ENCODE measurements at places on chromosomes 13 and 19.

DNA sequence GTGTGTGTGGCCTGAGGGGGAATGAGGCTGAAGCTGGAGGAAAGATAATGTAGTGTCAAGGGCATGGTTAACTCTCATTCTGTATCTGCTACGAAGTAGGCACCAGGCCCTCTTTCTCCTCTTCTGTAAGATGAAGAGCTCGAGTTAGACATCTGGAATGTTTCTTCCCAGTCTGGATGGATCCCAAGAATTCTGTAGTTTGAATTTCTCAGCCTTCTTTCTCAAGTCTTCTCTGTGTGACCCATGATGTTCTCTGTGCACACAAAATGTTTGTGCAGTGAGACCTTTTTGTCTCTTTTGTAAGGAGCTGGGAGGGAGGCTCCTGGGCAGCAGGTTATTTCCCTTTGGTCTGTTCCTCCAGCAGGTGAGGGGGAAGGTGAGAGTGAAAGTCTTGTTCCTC, 13.7 kb downstream of the FGF9 start:
- DNase-seq, result no peak

DNA sequence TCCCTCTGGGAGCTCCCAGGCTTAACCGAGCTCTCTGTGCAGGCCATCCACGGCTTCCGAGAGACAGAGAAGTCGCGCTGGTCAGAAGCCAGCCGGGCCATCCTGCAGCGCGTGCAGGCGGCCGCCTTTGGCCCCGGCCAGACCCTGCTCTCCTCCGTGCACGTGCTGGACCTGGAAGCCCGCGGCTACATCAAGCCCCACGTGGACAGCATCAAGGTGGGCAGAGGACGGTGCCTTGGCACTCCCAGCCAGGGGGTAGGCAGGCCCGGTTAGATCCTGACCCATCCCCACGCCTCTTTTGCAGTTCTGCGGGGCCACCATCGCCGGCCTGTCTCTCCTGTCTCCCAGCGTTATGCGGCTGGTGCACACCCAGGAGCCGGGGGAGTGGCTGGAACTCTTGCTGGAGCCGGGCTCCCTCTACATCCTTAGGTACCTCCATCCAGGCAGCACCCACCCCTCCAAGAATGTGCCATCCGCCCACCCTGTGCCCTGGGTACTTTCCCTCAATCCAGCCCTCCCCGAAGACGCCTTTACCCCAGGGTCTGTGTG, 1.5 kb downstream of the PSPN start:
- no peak for DNase-seq

GRCh38 chr19:3350014-3350663, 16.2 kb upstream of the NFIC start:
- DNase-seq, result no peak

GRCh38 chr13:51206584-51206983, 15.6 kb upstream of the FAM124A start:
- no peak for DNase-seq

- DNase-seq, result no peak
Observed at GRCh38 chr19:1486720-1487575, 3.2 kb downstream of the PCSK4 start.

GRCh38 chr19:46019270-46019669, 3.6 kb downstream of the PGLYRP1 start:
- DNase-seq, result no peak

GRCh38 chr13:59721926-59722910, 441.5 kb downstream of the DIAPH3 start:
- DNase-seq, result no peak

- no peak for DNase-seq
Observed at GRCh38 chr19:47323409-47323808, 8.6 kb upstream of the C5AR2 start.

DNA sequence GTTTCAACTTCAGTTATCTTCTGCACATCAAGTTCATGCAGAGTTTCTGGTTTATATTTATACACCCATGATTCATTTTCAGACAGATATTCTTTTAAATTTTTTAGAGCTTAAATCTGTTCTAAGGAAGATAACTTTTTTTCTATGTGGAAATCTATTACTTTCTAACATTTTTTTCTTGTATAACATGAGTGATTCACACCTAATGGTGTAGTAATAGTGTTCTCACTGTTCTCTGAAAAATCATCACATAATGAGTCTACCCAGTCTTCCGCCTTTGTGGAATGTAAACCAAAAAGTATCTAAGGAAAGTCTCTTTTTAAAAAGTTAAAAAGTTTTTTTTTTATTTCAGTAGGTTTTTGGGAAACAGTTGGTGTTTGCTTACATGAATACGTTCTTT, 70.8 kb downstream of the FNDC3A start:
- DNase-seq, result no peak

GRCh38 chr13:95492044-95492801, 60.3 kb upstream of the CLDN10 start:
- no peak for DNase-seq

GRCh38 chr13:31909864-31910551, 121.6 kb upstream of the FRY start:
- no peak for DNase-seq

GRCh38 chr13:92225861-92226260, 827.4 kb downstream of the GPC5 start:
- no peak for DNase-seq

GRCh38 chr13:106551751-106552150, 16.2 kb downstream of the ARGLU1 start:
- DNase-seq, result no peak

- DNase-seq, result no peak
Observed at GRCh38 chr13:67554746-67555452, 324.8 kb upstream of the PCDH9 start.

DNA sequence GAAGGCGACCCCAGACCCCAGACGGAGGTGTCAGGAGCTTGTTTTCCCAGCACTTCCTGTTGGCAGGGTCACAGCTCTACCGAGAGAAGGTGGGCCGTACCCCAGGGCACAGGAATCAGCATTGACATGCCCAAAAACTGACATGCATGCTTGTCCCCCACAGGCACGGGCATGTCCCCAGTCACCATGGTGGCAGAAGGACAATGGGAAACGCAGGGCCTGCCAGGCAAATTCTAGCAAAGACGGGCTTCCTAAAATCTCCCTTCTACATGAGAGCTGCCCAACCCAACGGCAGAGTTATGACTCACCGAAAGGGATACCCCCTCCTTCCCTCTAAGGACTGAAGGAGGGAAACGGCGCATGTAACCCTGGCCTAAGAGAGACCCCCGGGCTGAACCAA, 18.5 kb downstream of the TSHZ3 start:
- DNase-seq, result no peak

DNA sequence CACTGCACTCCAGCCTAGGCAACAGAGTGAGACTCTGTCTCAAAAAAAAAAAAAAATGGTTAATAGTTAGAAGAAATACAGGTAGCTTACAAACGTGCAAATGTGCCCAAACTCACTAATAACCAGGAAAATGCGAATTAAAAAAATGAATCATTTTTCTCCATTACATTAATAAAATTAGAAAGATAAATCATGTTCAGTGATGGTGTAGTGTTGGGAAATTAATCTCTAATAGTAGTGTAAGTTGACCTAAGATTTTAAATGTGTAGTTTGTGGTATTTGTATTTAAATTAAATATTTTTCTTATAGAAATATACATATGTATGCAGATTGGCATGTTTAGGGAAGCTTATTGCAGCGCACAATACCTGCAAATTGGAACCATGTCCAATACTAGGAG, 57.6 kb downstream of the PCCA start:
- no peak for DNase-seq

GRCh38 chr19:34838753-34839431, 65.9 kb upstream of the ZNF599 start:
- no peak for DNase-seq

GRCh38 chr19:44955505-44956439, 592 bp downstream of the CLPTM1 start:
- no peak for DNase-seq

DNA sequence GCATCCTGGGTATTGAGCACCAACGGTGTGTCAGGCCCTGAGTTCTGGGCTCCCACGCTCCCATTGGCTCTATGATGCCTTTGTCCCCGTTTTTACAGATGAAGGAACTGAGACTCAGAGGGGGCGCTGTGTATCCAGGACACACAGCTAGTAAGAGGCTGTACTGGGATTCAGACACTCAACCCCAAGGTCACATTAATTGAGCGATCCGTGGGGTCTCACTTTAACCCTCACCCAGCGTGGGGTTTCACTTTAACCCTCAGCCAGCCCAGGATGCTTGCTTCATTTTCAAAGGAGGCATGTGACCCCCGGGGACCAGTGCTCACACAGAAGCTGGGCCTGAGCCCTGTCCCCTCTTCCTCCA, 42.6 kb downstream of the CYP4F22 start:
- DNase-seq, result peak; percentile 7

DNA sequence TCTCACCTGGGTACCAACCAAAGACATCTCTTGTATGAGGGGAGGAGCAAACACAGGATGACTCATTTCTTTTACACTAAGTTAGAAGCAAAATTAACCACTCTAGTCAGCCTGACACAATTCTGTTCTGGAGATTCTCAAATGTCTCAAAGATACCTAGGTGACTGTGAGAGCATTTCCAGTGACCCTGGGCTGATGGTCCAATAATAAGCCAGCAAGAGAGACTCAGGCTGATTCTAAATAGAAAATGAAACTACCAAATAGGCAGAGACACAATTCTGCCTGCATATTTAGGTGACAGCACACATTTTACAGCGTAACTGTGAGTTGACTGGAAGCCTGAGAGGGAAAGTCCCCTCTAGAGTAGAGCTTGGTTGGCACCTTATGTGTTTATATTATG, 16.3 kb downstream of the ZNF91 start:
- DNase-seq, result no peak

- DNase-seq, result peak; percentile 37
Observed at GRCh38 chr19:50486823-50487515, 10.3 kb upstream of the GARIN5A start.

GRCh38 chr19:53308339-53308811, 25.2 kb upstream of the ZNF845 start:
- no peak for DNase-seq

DNA sequence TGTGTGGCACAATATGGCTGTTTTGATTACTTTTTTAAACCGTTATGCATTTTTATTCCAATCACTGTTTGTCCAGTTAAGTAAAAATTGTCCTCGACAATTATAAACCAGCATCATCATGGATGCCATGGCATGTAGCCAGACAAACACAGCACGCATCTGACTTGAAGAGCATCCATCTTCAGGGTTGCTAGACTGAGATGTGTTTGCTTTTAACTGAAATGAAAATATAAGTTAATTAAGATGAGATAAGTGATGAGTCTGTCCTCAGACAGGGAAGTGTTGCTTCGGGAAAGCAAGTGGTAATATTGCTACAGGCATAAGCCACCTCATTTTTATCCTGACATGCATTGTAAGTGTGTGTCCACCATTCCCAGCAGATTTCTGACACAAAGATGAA, 92.8 kb upstream of the TPP2 start:
- DNase-seq, result no peak

GRCh38 chr13:41148419-41149283, 16.0 kb upstream of the KBTBD6 start:
- no peak for DNase-seq

- DNase-seq, result no peak
Observed at GRCh38 chr13:80716610-80717081, 375.7 kb upstream of the SPRY2 start.

DNA sequence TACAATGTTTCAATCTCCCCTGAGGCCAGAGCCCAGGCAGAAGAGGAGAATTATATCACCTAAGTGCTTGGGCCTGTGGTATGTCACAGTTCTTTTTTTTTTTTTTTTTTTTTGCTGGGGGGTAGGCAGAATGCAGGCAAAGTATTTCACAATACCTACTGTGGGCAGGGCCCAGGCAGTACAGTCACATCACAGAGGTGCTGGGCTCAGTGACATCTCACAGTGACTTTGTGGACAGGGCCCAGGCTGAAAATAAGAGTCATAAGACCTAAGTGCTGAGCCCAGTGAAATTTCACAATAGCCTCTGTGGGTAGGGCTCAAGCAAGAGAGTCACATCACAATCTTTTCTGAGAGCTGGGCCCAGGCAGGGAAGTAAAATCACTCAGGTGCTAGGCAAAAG, 15.9 kb upstream of the ZNF208 start:
- DNase-seq, result no peak

DNA sequence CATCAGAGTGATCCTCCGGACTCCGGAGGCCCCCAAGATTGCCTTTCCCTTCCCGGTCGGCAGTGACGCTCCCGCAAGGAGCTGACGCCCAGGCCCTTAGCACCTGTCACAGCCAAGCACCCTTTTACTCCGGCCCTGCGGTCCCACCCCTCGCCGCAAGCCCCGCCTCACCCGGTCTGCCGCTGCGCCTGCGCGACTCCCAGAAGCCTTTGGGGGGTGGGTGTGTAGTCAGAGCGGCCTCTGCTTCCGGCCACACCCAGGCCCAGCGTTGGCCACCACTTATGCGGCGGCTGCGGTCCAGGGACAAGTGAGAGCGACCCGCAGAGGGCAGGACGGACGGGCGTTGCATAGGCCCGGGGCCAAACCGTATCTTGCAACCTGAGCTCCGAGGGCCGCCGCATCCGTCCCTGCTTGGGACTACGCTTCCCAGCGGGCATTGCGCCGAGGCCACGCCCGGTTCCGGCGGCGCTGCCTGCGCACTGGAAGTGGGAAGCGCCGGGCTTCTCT, 441 bp upstream of the ZFP28 start:
- DNase-seq, result peak; percentile 80

DNA sequence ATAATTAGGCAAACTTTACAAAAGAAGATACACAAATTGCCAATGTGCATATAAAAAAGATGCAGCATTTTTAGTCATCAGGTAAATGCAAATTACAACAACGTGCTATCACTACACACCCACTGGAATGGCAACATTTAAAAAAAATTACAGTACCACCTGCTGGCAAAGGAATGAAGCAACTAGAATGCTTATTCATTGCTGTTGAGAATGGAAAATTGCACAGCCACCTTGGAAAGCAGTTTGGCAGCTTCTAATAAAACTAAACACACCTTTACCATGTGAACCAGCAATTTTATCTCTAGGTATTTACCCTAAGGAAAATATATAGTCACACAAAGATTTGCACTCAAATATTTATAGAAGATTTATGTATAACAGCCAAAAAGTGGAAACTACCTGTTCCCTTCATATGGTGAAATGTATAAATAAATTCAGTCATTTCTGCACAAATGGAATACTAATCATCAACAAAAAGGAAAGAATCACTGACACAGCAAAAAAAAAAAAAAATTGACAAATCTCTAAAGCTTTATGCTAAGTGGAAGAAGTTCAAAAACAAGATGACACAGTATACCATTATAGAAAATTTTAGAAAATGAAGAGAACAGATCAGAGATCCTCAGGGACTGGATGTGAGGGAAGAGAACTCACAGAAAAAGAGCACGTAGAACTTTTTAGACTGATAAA, 30.3 kb downstream of the OXGR1 start:
- no peak for DNase-seq

DNA sequence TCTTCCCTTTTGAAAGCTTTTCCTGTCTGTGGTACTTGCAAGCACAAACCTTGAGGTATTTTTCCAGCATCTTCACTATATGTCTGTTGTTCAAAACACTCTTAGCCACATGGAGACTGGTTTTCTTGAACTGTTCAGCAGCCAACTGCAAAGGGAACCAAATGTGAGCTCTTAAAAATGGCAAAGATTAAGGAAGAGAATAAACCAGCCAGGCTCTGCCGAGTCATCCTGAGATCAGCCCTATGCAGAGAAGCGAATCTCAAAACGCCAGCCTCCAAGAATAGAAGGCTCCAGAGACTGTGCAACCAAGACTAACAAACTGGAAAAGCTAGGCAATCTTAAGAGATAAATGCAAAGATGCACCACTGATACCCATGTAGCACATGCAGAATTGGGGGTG, 20.7 kb downstream of the AKAP8 start:
- no peak for DNase-seq

- no peak for DNase-seq
Observed at GRCh38 chr13:20519875-20520274, 5.8 kb downstream of the CRYL1 start.

- no peak for DNase-seq
Observed at GRCh38 chr13:51921790-51922740, 60.3 kb downstream of the CCDC70 start.
